Hematopoietic multipotent progenitor cell (in vitro differentiated cells): ENCODE measurements at places on chromosomes 7 and 10.

- peak; percentile 22 for DNase-seq
Observed at GRCh38 chr7:77760809-77761453, 37.3 kb downstream of the TMEM60 start.

DNA sequence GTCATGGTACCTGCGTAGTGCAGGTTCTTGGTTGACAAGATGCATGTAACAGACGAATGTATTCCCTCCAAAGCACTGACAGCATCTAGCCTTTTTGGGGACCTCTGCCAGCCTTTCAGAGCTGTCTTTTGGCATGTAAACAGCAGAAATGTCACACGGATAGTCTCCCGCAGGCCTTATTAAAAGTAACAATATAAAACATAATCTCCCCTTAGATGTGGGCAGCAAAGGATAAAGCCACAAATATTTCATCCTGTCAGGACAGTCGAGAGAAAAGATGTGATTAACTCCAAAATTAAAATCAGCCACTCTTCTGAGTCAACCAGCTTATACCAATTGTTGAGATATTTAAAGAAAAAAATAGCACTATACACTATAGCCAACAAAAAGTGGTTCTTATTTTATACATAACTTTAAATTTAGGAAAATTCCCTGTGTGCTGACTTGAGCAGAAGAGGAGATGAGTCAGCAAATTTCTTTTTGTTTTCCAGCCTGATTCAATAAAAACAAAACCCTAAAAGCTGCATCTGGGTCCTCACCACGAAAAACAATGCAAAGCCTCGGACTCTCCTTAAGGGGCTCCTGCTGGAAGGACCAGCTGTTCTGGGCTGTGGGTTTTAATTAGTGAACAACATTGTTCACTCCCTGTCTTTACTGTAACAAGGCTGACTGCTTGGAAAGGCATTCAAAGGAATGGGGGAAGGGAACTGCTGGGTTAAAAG is 240.2 kb downstream of the ADAM12 start:
- DNase-seq = no peak

DNA sequence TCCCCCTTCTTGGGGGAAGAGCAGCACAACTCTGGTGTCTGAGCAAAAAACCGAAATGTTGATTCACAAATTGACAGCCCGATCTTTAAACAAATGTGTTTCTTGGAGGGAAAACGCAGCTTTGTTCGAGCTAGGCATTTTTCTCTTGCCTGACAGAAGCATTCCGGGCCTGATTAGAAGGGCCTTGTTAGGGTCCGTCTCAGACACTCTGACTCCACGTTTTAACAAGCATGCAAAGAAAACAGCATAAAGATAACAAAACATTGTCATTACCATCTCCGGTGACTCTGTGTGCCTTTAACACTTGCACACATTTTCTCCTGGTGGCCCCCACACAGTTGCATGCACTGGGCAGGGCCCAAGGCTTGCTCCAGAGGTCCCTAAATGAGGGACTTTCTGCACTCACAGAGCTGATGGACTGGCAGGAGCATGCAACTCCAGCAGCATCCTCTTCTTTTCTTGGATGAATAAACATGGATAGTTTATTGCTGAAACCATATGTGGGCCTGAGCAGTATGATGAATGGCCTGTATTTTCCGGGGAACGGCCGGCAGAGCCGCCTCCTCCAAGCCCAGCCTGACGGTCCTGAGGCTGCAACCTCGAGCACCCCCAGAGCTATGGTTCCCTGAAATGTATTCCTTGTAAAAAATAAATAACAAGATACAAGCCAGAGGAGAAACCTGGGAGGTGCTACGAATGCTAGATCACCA is 50.9 kb downstream of the EBF3 start:
- no peak for DNase-seq

GRCh38 chr7:31910191-31910590 is 160.0 kb downstream of the PDE1C start:
- no peak for DNase-seq

GRCh38 chr10:21732067-21732772 is 198.2 kb downstream of the MLLT10 start:
- DNase-seq = peak; percentile 64

- no peak for DNase-seq
Observed at GRCh38 chr7:25586513-25586912, 358.2 kb upstream of the NPVF start.

DNA sequence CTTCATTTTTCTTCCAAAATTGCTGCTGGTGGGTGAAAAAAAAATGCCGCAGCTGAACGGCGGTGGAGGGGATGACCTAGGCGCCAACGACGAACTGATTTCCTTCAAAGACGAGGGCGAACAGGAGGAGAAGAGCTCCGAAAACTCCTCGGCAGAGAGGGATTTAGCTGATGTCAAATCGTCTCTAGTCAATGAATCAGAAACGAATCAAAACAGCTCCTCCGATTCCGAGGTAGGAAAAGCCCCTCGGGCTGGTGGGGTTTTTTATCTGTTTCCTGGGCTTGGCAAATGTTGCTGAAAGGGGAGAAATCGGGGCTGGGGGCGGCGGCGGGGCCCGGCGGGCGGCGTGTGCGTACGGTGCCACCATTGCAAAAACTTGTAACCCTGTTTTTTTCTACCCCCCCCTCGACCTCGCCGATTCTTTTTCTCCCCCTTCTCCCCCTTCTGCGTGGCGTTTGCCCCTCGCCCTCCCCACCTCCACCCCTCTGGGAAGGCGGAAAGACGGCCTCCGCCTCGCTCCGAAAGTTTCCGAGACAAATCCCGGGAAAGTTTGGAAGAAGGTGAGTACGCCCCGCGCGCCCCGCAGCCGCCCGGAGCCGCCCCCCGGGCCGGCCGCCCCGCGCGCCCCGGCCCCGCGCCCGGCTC is 789 bp downstream of the TCF7L2 start:
- DNase-seq = no peak

DNA sequence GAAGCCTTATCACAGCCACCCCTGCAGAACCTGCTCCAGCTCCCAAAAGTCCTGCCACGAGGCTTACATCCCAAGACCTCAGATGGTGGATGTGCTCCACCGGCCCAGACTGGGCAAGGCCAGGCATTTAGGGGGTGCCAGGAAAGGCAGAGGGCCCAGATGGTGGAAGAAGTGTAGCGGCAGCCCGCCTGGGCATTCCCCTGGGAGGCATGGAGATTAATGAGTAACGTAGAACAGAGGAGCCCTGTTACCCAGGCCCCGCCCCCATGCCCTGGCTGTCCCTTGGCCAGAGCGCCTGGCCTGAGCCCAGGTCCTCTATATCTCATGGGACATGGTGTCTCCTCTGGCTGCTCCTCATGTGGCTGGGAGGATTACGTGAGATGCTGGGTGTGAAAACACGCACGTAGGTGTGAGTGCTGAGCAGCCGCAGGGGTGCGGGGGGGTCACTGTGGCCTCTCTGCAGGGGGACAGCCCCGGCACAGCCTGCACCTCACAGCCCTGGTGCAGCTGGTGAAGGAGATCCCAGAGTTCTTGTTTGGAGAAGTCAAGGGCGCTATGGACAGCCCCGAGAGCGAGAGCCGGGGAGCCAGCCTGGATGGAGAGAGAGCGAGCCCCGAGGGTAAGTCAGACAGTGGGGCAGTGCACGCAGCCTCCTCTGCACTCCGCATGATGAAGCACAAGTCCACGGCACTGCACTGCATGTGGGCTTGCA is 52.9 kb downstream of the ZNF467 start:
- no peak for DNase-seq

- DNase-seq = no peak
Observed at GRCh38 chr10:107013258-107014006, 151.1 kb downstream of the SORCS1 start.

DNA sequence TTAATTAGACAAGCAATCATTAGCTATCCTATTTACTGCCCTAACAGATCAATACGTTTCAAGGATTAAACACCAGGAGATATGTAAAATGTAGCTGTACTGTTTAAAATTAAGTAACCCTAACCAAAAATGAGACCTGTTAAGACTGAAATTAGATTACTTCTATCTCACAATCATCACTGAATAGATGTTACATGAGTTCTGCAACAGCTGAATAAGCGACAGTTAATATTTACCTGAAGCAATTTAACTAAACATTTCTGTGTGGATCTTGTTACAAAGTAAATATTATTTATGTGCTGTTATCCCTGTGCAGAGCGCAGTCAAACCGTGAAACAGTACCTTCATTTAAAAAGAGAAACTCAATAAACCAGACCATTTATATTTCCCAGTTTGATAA is 122.5 kb downstream of the RELN start:
- no peak for DNase-seq

DNA sequence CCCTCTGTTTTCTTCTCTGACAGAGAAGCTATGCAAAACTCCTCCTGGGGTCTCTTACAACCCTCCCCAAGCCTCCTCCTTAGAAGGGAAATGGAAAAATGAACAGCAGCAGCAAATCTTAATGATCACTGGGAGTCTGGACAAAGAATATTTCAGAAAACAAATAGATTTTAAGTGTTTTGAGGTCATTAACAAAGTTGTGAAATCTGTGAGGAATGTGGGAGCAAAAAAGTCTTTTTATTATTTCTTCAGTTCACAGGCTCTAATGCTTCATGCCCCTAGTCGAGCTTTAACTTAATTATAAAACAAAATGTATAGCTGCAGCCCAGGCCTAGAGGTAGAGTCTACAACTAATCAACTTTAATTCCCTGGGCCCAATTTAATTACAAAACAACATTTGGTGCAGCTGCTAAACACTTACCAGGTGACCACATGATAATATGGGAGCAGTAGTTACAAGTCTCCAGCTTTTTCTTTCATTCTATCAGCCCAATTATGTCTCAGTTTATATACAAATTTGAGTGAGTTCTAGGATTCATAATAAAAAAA is 293.2 kb downstream of the THSD7A start:
- DNase-seq = no peak

- DNase-seq = peak; percentile 35
Observed at GRCh38 chr10:75211007-75211691, 553 bp downstream of the VDAC2 start.

DNA sequence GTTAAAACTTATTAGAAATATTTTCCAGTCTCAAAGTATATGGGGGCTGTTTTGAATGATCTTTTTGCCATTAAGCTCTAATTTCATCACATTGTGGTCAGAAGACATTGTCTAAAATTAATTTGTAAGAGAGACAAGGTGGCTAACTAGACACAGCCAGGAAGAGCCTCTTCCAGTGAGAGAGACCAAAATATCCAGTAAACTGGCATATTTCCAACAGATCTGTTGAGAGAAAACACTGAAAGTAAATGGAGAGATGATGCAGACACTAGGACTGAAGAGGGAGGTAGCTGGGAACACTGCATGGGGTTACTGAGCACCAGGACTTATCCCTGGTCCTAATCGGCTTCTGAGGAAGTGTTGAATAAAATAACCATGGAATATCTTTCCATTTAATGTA is 101.5 kb upstream of the TAS2R16 start:
- no peak for DNase-seq

DNA sequence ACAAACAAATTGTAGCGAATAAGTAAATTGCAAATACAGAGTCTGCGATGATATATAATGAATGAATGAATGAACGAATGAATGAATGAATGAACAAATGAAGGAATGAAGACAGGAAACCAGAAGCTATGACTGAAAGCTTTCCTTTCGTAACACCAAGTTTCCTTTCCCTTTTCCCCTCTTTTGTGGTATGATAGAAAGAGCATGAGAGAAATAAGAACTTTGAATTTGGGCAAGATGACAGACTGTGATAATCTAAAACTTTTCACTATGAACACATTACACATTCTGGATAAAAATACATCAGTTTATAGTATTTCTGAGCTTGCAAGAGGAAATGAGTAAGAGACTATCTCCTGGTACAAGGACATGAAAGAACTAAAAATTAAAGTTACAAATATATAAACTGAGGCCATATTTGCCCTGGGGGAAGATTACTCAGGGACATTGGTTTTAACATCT is 8.4 kb upstream of the UCN3 start:
- DNase-seq = no peak

DNA sequence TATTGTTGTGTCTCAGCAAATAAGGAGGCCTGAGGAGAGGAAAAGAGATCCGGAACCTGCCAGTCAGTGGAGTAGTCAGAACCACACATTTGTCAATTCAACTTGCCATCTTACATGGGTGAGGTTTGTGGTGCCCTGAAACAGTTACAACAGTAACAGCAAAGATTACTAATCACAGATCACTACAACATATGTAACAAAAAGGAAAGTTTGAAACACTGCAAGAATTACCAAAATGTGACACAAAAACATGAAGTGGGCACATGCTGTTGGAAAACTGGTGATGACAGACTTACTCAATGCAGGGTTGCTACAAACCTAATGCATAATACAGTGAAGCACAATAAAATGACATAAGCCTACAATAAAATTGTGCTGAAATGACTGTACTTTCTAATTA is 89.4 kb downstream of the LRRN3 start:
- no peak for DNase-seq

DNA sequence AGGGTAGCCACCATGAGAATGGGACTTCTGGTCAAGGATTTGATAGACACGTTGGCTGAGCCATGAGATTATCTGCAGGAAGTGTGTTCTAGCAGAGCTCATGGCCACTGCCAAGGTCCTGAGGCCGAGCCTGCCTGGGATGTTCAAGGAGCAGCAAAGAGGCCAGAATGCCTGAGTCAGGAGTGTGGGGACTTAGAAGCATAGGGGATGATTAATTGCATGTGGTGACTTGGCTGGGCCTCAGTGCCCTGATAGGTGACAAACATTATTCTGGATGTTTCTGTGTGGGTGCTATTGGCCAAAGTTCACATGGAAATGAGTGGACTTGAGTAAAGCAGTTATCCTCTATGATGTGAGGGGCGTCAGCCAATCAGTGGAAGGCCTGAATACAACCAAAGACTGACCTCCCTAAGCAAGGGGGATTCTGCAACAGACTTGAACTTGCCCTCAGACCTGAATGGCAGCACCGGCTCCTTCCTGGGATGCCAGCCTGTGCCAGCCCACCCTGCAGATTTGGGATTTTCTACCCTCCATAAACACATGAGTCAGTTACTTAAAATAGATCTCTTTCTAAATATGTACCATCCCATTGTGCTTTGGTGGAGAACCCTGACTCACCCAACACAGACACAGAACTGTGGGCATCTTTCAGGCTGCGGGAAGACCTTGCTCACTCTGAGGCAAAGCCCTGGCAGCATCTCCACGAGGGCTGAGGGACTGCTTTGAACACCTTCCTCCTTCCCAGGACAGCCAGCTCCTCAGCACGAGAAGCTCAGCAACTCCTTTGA is 363.9 kb upstream of the MGMT start:
- no peak for DNase-seq

GRCh38 chr7:123692471-123692877 is 36.8 kb downstream of the LMOD2 start:
- no peak for DNase-seq

- no peak for DNase-seq
Observed at GRCh38 chr7:68739306-68739705, 859.0 kb upstream of the AUTS2 start.

- DNase-seq = no peak
Observed at GRCh38 chr10:76942628-76943416, 694.8 kb downstream of the KCNMA1 start.

GRCh38 chr7:87047-87446 is 105.3 kb upstream of the FAM20C start:
- DNase-seq = no peak
